Breast epithelium (tissue), 4 donors: ENCODE measurements at places on chromosomes 6 and 20.
A peak's percentile ranks its signal among the peaks of the same experiment; 100 is the strongest.

- no peaks in the 10 kb centered on the region for H3K4me1 ChIP-seq
- H3K27ac ChIP-seq: no peak overlapping the region
- no peaks in the 10 kb centered on the region for H3K27me3 ChIP-seq
- no peak for DNase-seq
Observed at GRCh38 chr6:70847106-70848084, 109.5 kb downstream of the B3GAT2 start.

- peak; percentile 82 for DNase-seq
- H3K36me3 ChIP-seq: no peaks in the 10 kb centered on the region
- H3K27ac ChIP-seq: peak within 1 kb of the TSS; percentile 82
- H3K27me3 ChIP-seq: no peaks in the 10 kb centered on the region
- peak within 1 kb of the TSS; percentile 60 for H3K4me3 ChIP-seq
Observed at GRCh38 chr6:153002613-153003365, at the start of gene MTRF1L. MTRF1L (minus strand) TSS chr6:153002709; CDS start chr6:153002685, 24 bp downstream.

- no peak overlapping the region for H3K4me3 ChIP-seq
- no peak for DNase-seq
- no peaks in the 10 kb centered on the region for H3K27me3 ChIP-seq
- no peak overlapping the region for H3K27ac ChIP-seq
- no peaks in the 10 kb centered on the region for H3K4me1 ChIP-seq
- no peaks in the 10 kb centered on the region for H3K36me3 ChIP-seq
Observed at GRCh38 chr6:24972311-24972958, 36.7 kb upstream of the RIPOR2 start.

GRCh38 chr6:84522135-84522549, 242.3 kb downstream of the TBX18 start:
- no peaks in the 10 kb centered on the region for H3K4me1 ChIP-seq
- no peak overlapping the region for H3K4me3 ChIP-seq
- DNase-seq: no peak
- H3K27me3 ChIP-seq: no peaks in the 10 kb centered on the region
- H3K27ac ChIP-seq: no peak overlapping the region

DNA sequence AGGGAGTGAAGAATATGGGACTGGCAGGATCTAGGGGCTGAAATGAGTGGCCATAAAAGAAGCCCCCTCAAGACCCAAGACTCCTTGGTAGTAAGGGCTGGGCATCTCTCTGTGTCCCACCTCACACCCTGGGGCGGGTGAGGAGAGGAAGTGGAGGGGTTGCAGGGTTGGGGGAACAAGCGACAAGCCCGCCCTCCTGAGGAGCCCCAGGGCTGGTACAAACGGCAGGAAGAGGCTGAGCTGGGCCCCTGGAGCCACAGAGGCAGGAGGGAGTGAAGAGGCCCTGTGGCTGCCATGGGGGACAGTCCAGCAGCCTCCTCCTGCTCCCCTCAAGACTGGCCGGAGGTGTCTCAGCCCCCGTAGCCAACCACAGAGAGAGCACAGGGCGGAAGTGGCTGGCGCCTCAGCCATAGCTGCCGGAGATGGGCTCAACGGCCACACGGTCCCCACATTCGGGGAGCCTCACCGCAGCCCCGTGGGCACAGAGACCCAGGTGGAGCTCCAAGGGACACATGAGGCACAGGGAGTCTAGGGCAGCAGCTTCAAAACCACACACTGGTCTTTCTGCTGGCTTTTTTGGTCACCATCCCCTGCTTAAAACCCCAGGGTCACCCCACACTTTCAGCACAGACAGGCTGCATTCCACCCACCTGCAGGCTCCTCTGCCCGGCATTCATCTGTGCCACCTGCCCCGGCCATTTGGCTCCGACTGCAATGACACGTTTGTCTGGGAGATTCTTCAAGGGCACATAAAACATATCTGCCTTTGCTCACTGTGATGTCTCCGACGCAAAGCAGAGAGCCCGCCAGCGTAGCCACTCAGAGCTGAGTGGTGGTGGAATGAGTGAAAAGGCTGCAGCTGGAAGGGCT, 524 bp downstream of the C20orf203 start:
- H3K4me1 ChIP-seq: no peaks in the 10 kb centered on the region
- no peak for DNase-seq
- H3K36me3 ChIP-seq: no peaks in the 10 kb centered on the region
- H3K4me3 ChIP-seq: no peak overlapping the region
- H3K27me3 ChIP-seq: no peaks in the 10 kb centered on the region

GRCh38 chr6:82570083-82570482, 206.5 kb downstream of the TPBG start:
- H3K27me3 ChIP-seq: no peaks in the 10 kb centered on the region
- H3K4me1 ChIP-seq: no peaks in the 10 kb centered on the region
- no peaks in the 10 kb centered on the region for H3K36me3 ChIP-seq
- DNase-seq: no peak
- H3K4me3 ChIP-seq: no peak overlapping the region

GRCh38 chr6:44529146-44529905, 141.8 kb downstream of the CDC5L start:
- no peak overlapping the region for H3K27ac ChIP-seq
- H3K36me3 ChIP-seq: no peaks in the 10 kb centered on the region
- H3K4me1 ChIP-seq: no peaks in the 10 kb centered on the region
- no peaks in the 10 kb centered on the region for H3K27me3 ChIP-seq
- no peak overlapping the region for H3K4me3 ChIP-seq
- no peak for DNase-seq

DNA sequence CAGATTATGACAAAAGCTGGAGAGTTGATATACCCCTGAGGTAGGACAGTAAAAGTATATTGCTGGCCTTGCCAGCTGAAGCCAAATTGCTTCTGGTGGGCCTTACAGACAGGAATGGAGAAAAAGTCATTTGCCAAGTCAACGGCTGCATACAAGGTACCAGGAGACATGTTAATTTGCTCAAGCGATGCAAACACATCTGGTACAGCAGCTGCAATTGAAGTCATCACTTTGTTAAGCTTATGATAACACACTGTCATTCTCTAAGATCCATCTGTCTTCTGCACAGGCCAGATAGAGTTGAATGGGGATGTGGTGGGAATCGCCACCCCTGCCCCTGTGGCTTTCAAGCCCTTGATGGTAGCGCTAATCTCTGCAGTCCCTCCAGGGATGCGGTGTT, 40.4 kb upstream of the POPDC3 start:
- no peaks in the 10 kb centered on the region for H3K27me3 ChIP-seq
- no peak overlapping the region for H3K4me3 ChIP-seq
- H3K36me3 ChIP-seq: no peaks in the 10 kb centered on the region
- no peak overlapping the region for H3K27ac ChIP-seq
- no peak for DNase-seq
- H3K4me1 ChIP-seq: no peaks in the 10 kb centered on the region

- no peaks in the 10 kb centered on the region for H3K36me3 ChIP-seq
- H3K4me3 ChIP-seq: no peak overlapping the region
- no peaks in the 10 kb centered on the region for H3K4me1 ChIP-seq
- no peaks in the 10 kb centered on the region for H3K27me3 ChIP-seq
- no peak for DNase-seq
Observed at GRCh38 chr6:128310451-128310850, 209.9 kb downstream of the PTPRK start.

- H3K36me3 ChIP-seq: no peaks in the 10 kb centered on the region
- no peak overlapping the region for H3K27ac ChIP-seq
- H3K27me3 ChIP-seq: no peaks in the 10 kb centered on the region
- no peak overlapping the region for H3K4me3 ChIP-seq
- DNase-seq: no peak
- H3K4me1 ChIP-seq: no peaks in the 10 kb centered on the region
Observed at GRCh38 chr6:1993042-1993441, 252.4 kb downstream of the GMDS start.

DNA sequence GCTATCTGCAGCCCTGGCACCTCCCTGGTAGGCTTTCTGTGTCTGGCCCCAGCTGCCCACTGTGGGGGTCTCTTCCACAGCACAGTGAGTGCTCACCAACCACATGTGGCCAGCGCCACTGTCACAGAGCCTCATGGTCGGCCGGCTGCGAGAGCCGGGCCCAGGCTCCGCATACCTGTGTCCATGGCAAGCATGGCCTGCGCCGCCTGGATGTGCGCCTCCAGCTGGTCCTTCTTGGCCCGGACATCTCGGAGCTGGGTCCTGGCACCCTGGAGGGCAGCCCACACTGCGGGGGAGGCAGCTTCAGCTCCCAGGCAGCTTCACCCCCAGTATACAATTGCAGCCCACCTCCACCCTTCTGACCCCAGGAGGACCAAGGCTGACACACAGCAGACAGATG, 13.0 kb downstream of the ADRM1 start:
- no peaks in the 10 kb centered on the region for H3K4me1 ChIP-seq
- no peaks in the 10 kb centered on the region for H3K27me3 ChIP-seq

DNA sequence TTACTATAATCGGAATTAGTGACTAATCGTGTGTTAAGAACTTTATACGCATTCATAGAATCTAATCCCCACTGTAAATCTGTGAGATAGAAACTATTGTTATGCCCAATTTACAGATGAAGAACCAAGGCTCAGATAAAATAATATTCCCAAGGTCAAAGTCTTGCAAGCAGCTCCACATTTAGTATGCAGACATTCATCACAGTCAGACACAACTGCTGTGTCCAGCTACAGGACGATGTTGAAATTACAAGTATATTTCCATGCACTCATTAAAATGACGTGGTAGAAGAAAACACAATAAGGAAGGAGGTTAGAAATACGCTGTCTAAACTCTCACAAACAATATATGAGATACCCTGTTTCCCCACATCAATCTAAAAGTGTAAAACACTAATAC, 82.5 kb downstream of the PREX1 start:
- H3K4me1 ChIP-seq: no peaks in the 10 kb centered on the region
- H3K27ac ChIP-seq: no peak overlapping the region
- no peaks in the 10 kb centered on the region for H3K27me3 ChIP-seq
- no peak for DNase-seq
- no peaks in the 10 kb centered on the region for H3K36me3 ChIP-seq

DNA sequence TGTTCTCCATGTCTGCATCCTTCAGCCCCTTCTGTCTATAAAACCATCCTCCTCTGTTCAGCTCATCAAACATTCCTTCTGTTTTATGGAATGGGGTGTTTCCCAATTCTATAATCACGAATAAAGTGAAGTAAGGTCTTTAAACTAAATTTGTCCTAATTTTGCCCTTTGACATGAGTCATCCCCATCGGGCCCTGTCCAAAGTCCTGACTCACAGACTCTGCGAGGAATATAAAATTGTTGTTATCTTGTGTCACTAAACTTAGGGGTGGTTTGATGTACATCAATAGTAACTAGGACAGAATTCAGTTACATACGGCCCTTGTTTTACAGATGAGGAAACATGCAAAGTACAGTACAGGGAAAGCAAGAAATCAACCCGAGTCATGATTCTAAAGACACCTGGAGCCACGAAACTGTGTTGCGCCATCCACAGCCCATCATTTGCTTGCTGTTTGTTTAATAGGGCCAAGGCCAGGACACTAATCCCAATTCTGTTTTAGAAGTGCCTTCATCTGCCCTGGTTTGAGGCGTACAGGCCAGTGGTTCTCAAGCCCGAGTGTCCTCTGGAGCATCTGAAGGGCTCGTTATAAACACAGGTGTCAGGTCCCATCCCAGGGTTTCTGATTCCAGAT, 2.8 kb downstream of the ACSS1 start:
- H3K4me3 ChIP-seq: no peak overlapping the region
- H3K27ac ChIP-seq: peak overlapping the region; percentile 96
- H3K36me3 ChIP-seq: no peaks in the 10 kb centered on the region
- DNase-seq: no peak

DNA sequence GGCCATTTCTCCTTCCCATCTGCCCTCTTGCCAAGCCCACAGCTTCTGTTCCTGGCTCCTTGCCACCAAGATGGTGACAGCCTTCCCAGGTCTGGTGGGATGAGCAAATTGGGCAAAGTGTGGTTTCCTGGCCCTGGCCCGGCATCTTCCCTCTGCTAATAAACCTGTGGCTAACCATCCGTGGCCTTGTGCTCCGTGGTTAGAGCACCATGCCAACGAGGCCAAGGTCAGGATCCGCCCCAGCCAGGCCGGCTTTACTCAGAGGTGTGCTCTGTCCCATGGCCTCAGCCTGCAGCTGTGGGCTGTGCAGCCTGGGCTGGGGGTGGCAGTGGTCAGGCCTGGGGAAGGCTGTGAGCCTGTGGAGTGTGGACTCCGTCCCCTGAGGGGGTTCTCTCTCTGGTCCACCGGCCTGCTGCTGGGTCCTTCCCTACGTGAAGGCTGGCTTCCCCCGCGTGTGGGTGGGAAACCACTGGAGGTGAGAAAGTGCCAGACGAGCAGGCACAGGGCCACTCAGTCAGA, 117.4 kb downstream of the VEGFA start:
- H3K27ac ChIP-seq: no peak overlapping the region
- H3K4me3 ChIP-seq: no peak overlapping the region
- H3K27me3 ChIP-seq: no peaks in the 10 kb centered on the region

DNA sequence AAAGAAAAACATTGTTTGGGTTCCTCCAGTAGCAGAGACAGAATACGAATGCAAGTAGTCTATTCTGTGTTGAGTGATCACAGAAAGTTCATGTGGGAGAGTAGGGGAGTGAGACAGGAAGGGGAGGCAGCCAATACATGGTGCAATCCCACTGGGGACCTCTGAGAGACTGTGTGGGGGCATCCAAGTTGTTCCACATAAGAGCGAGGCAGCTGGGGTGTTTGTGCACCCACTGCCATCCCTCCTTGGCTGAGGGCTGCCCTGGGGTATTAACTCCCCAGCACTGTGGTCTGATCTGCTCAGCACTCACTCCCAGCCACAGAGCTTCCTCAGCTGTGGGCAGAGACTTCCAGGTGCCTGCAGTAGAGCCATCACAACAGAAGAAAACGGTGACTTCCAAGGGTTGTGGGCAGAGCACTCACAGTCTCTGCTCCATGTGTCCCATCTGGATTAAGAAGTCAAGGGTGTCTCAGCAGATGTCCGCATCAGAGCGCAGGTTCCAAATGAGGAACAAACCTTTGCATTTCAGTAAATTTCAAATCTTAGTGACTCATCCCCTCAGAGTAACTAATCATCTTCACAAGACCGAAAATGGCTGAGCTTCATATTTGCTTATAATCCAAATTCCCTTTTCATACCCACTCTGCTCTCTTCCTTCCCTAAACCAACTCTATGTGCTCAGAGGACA, 101.9 kb upstream of the NAA20 start:
- H3K4me1 ChIP-seq: peaks cover 7% of the 10 kb centered on the region
- no peak overlapping the region for H3K4me3 ChIP-seq
- H3K36me3 ChIP-seq: no peaks in the 10 kb centered on the region
- H3K27ac ChIP-seq: peak overlapping the region; percentile 46
